Right lobe of liver (tissue), 6 donors: ENCODE measurements at places on chromosomes 1 and 21.

- DNase-seq, result no peak
Observed at GRCh38 chr1:221509575-221510355, 232.1 kb downstream of the DUSP10 start.

- no peak for DNase-seq
Observed at GRCh38 chr1:62318320-62318755, 896 bp downstream of the KANK4 start.

- DNase-seq, result no peak
Observed at GRCh38 chr1:24656046-24656445, 12.9 kb downstream of the SRRM1 start.

- DNase-seq, result no peak
Observed at GRCh38 chr1:232880354-232880753, 70.1 kb upstream of the NTPCR start.
